T-helper 2 cell treated with Interferon-gamma antibody and Interleukin-4, amounts not matched to agents 5 μg/mL and 100 μg/mL, for 36 hours (primary cell): ENCODE measurements at places on chromosomes 11 and 22.

DNA sequence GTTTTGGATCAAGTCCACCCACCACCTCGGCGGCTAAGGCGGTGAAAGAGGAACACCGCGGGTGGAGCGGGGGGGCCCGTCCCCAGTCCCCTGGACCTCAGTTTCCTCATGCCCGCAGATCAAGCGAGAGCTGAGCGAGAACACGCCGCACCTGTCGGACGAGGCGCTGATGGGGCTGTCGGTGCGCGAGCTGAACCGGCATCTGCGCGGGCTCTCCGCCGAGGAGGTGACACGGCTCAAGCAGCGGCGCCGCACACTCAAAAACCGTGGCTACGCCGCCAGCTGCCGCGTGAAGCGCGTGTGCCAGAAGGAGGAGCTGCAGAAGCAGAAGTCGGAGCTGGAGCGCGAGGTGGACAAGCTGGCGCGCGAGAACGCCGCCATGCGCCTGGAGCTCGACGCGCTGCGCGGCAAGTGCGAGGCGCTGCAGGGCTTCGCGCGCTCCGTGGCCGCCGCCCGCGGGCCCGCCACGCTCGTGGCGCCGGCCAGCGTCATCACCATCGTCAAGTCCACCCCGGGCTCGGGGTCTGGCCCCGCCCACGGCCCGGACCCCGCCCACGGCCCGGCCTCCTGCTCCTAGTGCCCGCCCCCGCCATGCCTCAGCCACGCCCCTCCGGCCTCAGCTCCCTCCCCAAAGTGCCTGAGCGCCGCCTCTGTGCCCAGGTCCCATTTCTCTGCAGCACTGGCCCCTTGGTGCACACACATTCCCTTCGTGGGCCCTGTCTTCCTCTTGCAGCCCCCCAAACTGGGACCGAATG, 12.7 kb downstream of the MAFF start:
- peak; percentile 48 for DNase-seq

DNA sequence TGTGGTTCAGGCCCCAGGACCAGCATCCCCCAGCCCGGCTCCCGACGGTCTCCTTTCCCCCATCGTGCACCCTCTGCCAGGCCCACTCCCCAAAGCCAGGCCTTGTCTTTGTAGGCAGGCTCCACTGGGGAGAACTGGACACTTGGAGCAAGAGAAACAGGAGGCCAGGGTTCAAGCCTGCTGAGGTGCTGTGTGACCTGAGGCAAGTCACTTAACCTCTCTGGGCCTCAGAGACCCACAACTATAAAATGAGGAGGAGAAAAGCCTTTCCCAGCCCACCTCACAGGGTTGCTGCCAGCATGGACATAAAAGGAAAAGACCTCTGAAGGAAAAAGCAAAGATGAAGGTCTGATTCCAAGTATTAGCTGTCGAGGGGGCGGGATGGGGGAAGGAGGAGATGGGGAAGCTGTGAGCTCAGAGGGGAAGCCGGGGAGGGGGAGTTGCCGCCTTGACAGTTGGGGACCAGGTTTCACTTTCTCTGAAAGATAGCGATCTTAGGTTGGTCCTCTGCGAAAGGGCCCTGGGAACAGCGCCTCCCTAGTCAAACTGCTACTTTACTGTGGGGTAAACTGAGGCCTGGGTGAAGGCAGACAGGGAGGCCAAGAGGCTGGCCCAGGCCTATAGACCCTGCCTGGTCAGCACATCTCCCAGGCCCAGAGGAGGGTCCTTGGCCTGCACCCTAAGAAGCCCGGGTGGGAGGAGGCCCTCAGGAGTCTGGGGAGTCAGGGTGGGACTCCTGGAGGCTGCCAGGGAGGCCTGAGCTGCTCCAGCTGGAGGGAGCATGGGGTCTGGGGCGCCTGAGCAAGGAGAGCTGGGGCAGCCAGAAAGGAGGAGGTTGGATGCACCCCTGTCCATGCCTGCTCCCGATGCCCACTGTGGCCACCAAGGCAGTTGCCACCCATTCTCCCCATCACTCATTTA, 991 bp upstream of the OSM start:
- peak; percentile 68 for DNase-seq

- DNase-seq: no peak
These were observed 67.2 kb downstream of the ADM start for GRCh38 chr11:10371926-10372641.

- no peak for DNase-seq
These were observed 66.2 kb downstream of the AMBRA1 start for GRCh38 chr11:46527591-46528130.

GRCh38 chr11:70619591-70619990, 221.3 kb downstream of the CTTN start:
- DNase-seq: no peak

DNA sequence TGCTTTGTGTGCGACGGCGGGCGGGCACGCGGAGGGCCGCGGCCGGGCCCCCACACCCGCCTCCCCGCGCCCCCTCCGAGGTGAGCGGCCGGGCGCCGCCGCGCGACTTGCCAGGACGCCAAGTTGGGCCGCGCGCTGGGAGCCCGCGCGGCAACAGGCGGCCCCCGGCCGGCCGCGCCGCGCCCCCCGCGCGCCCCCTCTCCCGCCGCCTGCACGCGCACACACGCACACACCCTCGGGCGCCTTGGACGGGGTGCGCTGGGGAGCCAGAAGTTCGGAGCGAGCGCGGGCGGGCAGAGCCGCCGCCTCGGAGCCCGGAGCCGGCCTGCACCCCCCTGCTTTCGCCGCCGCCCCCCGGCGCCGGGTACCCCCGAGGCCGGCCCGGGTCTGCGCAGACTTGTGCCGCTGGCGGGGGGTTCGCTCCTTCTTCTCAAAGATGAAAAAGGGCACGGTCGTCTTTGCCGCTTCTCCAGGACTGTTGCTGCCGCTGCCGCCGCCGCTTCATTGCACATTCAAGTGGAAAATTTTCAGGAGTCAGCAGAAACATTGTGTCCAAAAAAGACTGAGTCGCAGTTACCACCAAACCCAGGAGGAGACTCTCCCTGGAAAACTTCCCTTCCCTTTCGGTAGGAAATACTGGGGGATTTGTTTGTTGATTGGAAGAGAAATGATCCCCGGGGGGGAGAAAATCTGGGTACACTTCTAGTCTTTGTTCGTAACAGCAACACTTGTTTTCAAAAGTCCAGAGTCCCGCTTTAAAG, 895 bp downstream of the TEAD1 start:
- no peak for DNase-seq

DNA sequence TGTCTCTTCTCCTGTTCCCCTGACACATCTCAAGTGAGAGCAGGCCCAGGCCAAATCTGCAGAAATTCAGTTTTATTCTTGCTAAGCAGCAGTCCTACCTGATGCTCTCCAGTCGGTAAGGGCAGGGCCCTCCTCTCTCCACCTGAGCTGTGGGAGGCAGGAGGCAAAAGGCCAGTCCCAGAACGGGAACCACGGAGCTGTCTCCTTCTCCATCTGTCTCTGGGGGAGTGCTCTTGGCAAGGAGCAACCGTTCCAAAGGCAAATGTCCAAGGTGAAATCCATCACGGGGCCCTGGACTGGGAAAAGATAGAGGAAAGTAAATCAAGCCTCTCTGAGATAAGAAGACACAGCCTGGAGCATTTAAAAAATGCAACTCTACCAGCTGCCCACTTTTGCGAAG, 65.2 kb upstream of the CDON start:
- no peak for DNase-seq

- no peak for DNase-seq
These were observed 12.4 kb downstream of the P4HA3 start for GRCh38 chr11:74299015-74299414.

- DNase-seq: no peak
These were observed 52.6 kb downstream of the SLC1A2 start for GRCh38 chr11:35366798-35367197.

DNA sequence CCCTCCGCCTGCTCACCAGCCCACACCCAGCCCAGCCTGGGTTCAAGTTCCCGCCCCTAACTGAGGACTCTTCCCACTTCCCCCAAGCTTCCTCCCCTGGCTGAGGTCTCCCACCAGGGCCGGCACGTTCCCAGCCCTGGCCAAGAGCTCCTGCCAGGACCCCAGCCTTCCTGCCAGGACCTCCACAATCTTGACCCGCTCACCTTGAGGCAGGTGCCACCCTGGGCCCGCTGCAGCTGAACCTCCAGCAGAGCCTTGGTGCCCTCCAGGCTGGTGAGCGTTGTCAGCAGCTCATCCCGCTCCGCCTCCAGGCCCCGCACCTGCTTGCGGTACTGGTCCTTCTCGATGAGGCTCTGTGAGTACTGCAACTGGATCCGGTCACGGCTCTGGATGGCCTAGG, 13.2 kb downstream of the CARD10 start:
- no peak for DNase-seq

GRCh38 chr11:60718524-60719316, 5.8 kb upstream of the MS4A18 start:
- DNase-seq: no peak

DNA sequence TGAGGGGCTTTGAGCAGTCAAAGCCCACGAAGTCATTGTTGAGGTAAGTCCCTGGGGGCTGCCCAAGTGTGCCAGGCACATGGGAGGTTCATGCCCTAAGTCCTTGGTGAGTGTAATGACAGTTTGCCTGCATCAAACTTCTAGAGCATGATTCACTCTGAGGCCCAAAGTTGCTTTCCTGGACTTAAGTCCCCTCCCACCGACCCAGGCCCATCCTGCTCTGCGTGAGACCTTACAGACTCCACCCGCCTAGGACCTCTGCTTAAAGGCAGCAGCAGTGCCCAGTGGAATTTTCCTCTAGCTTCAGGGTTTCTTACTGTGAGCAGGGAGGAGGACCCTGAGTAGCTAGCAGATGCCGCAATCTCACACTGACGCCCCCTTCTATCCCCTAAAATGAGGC, 5.7 kb upstream of the PVALB start:
- no peak for DNase-seq

- no peak for DNase-seq
These were observed 47.2 kb downstream of the MN1 start for GRCh38 chr22:27754247-27754887.

DNA sequence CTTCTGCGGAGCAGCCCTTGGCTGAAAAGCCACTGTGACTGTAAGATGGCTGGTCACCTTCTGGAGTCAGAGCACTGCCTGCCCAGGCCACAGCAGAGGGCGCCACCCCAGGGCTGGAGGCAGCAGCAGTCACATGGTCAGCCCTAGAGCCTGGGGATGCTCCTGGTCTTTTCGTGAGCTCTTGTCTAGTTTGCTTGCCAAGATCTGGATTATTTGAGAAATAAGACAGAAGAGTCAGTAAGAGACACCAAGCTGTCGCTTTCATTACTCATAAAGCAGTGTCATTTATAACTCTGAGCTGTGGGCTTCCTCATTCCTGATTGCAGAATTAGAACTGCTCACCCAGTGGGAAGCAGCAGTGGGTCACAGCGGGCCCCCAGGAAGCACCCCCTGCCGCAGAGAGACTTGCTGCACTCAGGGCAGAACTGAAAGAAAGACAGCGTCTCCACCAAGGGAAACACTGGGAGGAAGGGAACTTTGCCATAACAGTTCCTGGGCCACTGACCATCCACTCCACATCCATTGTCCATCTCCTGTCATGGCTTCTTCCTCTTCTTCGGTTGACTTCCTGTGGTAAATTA, 56.7 kb downstream of the PPP6R2 start:
- peak; percentile 13 for DNase-seq

DNA sequence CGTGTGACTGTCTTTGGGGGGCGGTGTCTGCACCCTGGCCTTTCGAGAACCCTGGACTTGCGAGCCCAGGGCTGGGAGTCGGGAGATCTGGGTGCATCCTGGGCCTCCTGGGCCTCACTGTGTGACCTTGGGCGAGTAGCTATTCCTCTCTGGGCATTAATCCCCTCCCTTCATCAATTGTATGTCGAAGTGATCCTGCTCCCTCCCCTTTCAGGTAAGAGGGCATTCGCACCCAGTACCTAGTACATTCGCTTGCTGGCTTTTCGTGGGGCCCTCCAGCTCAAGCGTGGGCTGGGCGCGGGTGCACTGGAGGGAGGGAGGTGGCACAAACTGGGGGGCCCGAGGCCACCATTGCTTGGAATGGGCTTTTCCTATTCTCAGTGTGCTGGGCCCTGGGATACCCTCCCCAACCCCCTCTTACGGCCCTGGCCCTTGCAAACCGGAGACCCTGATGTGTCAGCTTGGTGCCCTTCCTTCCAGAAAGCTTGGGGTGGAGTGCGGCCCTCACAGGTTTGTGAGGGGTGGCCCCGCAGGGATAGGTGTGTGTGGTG, 530 bp downstream of the USP35 start:
- DNase-seq: no peak

- peak; percentile 15 for DNase-seq
These were observed 3.8 kb downstream of the RSPH14 start for GRCh38 chr22:23137905-23138561.

- DNase-seq: no peak
These were observed 375.1 kb downstream of the METTL15 start for GRCh38 chr11:28483072-28483867.

DNA sequence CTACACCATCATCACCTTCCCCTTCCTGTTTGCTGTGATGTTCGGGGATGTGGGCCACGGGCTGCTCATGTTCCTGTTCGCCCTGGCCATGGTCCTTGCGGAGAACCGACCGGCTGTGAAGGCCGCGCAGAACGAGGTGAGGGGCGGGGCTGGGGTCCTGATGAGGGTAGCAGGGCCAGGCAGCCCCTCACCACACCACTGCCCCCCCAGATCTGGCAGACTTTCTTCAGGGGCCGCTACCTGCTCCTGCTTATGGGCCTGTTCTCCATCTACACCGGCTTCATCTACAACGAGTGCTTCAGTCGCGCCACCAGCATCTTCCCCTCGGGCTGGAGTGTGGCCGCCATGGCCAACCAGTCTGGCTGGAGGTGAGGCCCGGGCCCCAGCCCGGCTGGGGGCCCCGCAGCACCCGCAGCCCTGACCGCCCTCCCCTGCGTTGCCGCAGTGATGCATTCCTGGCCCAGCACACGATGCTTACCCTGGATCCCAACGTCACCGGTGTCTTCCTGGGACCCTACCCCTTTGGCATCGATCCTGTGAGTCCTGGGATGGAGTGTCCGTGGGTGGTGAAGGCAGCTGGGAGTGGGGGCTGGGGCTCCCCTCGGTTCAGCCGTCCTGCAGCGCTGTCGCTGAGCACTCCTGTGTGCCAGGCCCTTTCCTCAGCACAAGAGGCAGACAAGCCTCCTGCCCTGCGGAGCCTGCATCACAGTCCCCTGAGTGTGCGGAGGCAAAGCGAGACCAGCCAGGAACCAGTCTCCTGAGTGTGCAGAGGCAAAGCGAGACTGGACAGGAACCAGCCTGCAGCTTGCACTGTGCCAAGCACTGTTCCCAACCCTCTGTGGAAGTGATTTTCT, 8.8 kb downstream of the TCIRG1 start:
- DNase-seq: no peak

DNA sequence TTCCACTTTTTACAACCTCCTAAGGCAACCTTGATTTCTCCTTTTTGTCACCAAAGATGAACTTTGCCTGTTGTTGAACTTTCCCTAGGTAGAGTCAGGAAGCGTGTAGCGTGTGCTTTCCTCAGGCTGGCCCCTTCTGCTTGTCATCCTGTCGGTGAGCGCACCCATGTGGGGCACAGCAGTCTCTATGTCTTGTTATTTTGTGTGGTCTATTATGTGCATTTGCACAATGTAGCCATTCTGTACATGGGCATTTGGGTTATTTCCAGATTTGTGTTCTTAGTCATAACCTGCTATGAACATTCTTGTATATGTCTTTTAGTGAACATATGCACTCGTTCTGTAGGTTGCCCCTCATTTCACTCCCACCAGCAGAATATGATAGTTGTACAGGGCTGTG, 34.9 kb downstream of the CABIN1 start:
- DNase-seq: no peak
